ENCODE measurements at places on chromosomes 1 and 21.
A peak's percentile ranks its signal among the peaks of the same experiment; 100 is the strongest.

DNA sequence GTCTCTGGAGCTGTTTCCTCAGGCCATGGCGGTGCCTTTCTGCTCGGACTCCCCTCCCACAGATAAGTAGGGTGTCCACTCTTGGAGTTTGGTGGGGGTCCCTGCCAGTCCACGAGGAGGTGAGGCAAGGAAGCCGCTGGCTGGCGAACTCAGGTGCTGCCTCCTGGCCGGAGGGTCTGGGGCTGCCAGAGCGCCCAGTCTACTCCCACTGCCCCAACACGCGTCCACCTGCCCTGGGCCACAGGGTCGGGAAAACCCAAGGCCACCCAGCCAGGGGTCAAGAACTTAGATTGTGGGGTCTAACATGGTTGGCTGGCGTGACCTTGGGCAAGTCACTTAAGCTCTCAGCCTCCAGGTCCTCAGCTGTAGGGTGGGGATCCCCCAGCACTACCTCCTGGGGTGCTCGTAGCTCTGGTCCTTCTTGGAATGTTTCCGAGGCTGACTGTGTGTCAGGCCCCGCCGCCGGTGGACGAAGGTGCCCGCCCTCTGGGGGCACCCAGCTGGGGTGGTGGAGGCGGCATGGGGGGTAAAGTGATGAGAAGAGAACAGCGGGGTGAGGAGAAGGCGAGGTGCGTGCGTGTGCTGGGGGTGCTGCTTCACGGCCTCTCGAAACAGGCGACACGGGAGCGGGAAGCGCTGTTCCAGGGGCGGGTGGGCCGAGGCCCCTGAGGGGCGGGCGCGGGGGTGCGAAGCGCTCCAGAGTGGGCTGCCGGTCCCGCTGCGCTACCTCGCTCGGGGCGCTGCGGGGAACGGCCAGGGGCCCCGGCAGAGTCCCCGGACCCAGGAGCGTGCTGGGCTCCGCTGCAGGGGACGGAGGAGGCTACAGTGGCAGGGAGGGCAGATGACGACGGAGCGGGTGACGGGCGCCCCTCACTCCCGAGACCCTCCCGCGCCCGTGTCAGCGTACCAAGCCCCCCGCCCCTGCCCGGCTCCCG lies 1.2 kb downstream of the SH2D5 start:
- no peak for DNase-seq

DNA sequence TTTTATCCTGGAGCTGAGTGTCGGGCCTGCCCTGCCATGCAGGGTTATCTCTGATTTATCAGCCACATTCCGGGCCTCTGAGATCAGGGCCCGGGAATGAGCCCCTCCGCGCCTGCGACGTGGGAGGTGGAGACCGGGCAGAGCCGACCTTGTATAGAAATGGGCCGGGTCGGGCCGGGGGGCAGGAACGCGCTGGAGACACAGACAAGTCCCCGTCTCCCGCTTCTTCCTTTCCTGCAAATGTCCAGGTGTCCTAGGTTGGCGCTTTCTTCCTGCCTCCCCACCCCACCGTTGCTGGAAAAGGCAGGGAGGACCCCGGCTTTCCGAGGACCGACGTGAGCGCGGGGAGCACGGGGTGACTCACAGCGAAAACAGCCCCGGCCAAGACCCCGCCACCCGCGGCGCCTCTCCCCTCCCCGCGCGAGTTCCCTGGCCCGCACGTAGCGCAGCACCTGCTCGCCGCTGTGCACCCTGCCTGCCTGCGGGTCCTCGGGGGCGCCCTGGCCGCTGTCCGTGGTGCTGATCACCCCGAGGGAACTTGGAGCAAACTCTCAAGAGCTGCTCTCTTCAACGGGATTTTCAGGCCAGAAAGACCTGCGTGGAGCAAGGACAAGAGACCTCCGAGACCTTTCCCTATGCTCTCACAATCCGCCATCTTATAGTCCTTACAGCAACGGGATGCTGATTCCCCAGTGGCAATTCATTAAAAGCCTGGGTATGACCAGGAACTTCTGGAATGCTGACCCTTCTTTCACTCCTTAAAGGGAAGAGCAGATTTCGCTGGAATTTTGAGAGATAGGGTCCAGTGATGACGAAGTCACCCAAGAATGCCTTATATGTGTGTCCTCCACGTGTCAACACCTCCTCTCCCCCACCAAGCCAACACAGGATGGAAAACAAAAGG lies 475 bp upstream of the NPPB start:
- DNase-seq: peak; percentile 41

- DNase-seq: no peak
Measured at GRCh38 chr1:74579425-74579824, 67.0 kb upstream of the LRRC53 start.

- DNase-seq: no peak
Measured at GRCh38 chr1:89465201-89465600, 59.4 kb upstream of the LRRC8B start.

GRCh38 chr21:45544449-45545235 lies 2.4 kb upstream of the SLC19A1 start:
- DNase-seq: no peak

- no peak for DNase-seq
Measured at GRCh38 chr1:67977756-67978155, 72.7 kb downstream of the DIRAS3 start.

DNA sequence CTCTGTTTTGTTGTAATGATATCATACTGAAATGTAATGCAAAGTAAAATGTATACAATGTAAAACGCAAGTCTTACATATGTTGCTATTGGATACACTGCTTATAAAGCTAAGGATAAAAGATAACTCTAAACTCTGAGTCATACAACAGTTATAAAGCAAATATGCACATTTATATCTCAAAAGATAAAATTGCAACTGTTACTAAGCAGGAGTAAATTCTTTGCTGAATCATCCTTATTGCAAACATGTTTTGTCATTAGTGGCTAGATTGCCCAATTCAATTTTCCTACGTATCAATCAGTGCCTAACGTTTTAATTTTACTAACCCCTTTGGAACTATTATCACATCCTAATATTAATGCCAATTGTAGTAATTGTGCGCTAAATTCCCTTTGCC lies 762.9 kb downstream of the LTN1 start:
- DNase-seq: peak; percentile 11

GRCh38 chr1:18470671-18471355 lies 9.9 kb upstream of the KLHDC7A start:
- DNase-seq: no peak

DNA sequence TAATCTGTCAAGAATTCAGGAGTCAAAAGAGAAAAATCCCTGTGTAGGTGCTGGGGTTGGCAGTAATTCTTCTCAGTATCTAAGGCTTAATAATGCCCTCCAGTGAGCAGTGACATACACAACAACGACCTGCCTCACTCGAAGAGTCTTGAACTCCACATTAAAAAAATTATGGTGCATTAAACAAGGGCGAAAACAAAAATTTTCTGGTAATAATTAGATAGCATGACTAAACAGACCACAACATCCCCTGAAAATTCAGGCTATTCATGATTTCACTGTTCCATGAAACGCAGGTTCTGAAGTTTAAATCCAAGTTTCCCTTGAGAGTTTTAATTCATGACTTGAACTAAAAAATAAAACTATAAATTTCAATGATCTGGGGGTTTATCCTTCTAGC lies 5.1 kb downstream of the SRSF4 start:
- no peak for DNase-seq

- no peak for DNase-seq
Measured at GRCh38 chr21:42737951-42738590, 84.7 kb downstream of the PDE9A start.

- DNase-seq: no peak
Measured at GRCh38 chr1:24929398-24930259, 447 bp downstream of the RUNX3 start.

GRCh38 chr1:150562446-150563339 lies 13.5 kb downstream of the ADAMTSL4 start:
- DNase-seq: no peak

DNA sequence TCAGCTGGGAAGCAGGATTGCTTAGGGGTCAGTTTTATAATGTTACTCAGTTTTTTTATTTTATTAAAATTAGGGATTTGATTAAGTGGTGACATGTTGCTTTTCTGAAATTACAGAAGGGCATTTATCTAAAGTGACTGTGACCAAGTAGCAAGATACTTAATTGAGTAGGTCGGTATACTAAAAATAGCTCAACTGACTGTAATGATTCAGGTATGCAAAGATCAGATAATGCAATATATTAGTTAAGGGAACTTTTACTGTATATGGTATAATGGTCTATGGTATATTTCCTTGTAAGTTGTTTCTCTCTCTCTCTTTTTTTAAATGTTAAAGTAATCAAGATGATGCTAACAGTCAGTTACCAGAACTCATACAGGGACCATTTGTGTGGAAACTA lies 26.2 kb downstream of the RLF start:
- no peak for DNase-seq

GRCh38 chr1:15946571-15947381 lies 29.1 kb downstream of the ZBTB17 start:
- no peak for DNase-seq

DNA sequence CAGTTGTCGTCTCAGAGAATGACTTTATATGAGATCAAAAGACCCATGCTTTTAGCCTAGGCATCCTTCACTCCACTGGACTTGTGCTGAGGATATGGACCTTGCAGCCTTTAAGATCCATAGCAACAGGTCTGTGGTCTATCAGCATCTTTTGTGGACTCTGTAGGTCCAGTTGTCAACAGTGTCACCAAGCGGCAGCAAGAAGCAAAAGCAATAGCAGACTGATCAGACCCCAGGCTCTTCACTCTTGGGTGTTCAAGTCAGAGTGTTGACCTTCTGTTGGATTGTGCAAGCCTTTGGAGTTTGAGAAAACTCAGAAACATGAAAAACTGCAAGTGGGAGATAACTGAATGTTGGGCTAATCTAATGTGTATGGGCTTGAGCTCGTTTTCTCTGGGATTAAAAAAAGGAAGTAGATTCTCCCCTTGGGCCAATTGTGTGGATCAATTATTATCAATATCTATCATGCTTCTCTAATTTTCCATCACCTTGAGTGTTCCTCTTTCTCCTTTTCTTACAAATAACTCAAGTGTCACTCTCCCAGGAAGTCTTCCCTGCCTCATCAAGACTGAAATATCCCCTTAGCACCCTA lies 144.2 kb downstream of the LYPLAL1 start:
- peak; percentile 67 for DNase-seq

DNA sequence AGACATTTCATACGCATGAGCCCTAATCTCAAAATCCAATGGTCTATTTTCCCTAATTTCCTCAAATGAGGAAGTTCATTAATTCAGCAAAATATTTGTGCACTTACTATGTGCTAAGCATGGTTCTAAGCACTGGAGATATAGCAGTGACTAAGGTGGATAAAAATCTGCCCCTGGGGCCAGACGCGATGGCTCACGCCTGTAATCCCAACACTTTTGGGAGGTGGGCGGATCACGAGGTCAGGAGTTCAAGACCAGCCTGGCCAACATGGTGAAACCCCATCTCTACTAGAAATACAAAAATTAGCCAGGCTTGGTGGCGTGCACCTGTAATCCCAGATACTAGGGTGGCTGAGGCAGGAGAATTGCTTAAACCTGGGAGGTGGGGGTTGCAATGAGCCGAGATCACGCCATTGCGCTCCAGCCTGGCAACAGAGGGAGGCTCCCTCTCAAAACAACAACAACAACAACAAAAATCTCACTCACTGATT lies 4.3 kb upstream of the MIIP start:
- DNase-seq: no peak

GRCh38 chr1:209406168-209406567 lies 177.3 kb upstream of the CAMK1G start:
- DNase-seq: no peak

DNA sequence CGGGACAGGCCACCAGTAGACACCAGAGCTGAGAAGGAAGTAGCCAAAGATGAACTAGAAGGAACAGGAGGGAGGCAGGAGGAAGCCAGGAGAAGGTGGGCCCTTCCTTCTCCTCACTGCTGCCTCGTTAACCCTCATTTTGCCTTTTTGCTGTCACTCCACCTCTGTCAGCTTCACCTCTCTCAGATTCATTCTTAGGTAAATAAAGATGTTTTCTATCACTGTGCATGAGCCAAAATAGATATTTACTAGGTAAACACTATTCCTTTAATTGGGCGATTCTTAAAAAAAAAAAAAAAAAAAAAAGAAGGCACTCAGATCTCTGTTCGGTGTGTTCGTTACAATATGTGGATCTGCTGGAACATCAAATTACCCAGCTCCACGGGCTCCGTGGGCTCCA lies 112.3 kb downstream of the GLUL start:
- no peak for DNase-seq

- DNase-seq: no peak
Measured at GRCh38 chr1:31444725-31445448, 31.9 kb downstream of the SERINC2 start.

DNA sequence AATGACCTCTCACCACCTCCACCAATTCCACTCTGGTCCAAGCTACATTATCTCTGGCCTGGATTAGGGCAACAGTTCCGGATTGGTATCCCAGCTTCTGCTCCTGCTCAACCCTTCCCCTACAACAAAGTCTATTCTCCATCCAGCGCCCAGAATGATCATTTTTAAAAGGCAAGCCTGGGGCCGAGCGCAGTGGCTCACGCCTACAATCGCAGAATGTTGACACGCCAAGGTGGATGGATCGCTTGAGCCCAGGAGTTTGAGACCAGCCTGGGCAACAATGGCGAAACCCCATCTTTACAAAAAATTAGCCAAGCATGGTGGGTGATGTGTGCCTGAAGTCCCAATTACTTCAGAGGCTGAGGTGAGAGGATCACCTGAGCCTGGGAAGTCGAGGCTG lies 2.2 kb downstream of the LYST start:
- DNase-seq: no peak

GRCh38 chr1:161265305-161265704 lies 6.8 kb downstream of the PCP4L1 start:
- DNase-seq: no peak
